ENCODE measurements at places on chromosomes 6 and 20.

GRCh38 chr6:1986454-1987243, 258.8 kb downstream of the GMDS start:
- DNase-seq: no peak

GRCh38 chr20:60300374-60300773, 342.2 kb downstream of the CDH26 start:
- no peak for DNase-seq

DNA sequence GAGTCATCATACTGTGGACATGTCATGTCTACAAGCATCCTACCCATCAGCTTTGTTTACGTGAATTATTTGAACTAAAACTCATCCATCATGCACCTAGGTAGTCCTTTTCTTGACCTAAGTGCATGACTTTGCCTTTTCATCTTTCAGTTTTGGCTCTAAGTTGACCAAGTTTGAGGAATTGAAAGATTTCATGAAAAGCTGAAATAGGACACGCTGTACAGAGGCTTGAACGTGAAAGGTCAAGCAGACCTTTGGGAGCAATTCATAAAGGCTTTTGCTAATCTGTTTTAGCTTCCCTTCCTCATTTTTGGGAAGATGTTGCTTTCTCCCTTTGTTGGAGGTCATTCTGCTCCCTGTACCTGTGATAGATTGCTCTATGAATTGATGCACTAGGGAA, 55.1 kb upstream of the MLIP start:
- DNase-seq: no peak

GRCh38 chr6:97133067-97133466, 149.9 kb downstream of the MMS22L start:
- peak; percentile 9 for DNase-seq

DNA sequence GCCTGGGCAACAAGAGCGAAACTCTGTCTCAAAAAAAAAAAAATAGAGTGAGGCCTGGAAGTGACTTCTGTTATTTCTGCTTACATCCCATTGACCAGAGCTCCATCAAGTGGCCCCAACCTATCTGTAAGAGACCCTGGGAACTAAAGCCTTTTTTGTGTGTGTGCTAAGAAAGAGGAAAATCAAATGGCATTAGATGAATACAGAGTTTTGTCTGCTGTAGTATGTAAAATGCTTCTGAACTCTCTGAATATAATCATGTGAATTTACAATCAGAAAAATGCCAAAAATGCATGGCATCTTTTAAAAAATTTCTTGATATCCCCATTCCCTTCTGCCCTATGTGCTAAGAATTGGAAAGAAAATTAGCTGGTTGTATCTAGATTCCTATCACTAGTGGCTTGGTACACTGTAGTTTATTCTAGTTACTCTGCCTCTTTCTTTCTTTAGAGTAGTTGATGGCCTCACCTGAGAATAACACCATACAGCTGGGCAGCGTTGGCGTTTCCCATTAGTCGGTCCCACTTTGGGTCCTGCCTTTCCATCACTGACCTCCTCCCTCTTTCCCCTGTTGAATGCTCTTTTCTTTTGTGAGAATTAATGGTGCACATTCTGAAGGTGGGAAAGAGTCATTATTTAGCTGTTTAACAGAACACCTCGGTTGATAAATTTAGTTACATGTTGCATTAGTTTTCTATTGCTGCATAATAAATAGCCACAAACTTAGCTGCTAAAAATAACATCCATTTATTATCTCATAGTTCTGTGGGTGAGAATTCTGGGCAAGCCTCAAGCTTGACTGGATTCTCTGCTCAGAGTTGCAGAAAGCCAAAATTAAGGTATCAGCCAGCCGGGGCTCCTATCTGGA, 38.2 kb downstream of the SAMD5 start:
- DNase-seq: peak; percentile 1

DNA sequence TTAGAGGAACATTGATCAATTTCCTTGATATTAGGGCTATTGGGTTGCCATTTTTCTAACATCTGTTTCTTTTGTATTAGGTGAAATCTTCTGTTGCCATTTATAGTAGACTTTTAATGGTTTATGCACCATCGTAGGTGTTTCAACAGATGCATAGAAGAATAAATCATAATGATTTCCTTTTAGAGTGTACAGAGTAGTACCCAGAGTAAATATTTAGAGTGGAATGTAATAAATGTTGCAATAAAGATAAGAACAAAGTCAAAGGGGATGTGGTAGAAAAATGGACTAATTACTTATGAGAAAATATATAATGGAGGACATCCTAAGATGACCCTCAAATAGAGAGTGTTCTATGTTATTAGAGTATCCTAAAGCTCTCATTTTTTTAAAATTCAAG, 643.0 kb upstream of the CITED2 start:
- no peak for DNase-seq

- DNase-seq: no peak
Measured at GRCh38 chr6:65259982-65260381, 447.0 kb downstream of the EYS start.

GRCh38 chr6:127276331-127276730, 9.7 kb downstream of the RNF146 start:
- no peak for DNase-seq

- no peak for DNase-seq
Measured at GRCh38 chr6:15343490-15344191, 97.8 kb downstream of the JARID2 start.

GRCh38 chr6:151075527-151075926, 164.2 kb upstream of the AKAP12 start:
- peak; percentile 86 for DNase-seq

DNA sequence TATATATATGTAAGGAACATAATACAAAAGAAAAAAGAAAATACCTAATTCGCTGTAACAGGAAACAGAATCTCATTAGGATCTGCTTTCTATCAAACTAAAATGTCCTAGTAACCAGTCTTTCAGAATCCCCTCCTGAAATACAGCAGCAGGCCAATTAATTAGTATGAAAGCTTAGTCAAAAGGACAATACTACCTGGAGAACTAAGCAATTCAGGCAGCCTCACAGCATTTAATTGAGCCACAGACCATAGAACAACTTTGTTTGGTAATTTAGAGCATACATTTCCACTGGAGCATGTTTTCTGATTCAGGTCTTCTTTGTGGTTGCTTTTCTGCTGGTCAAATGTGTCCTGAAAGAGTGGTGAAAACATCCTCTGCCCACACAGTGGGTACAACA, 516.0 kb downstream of the LMBRD1 start:
- no peak for DNase-seq

GRCh38 chr6:13989496-13990144, 64.9 kb downstream of the RNF182 start:
- no peak for DNase-seq

DNA sequence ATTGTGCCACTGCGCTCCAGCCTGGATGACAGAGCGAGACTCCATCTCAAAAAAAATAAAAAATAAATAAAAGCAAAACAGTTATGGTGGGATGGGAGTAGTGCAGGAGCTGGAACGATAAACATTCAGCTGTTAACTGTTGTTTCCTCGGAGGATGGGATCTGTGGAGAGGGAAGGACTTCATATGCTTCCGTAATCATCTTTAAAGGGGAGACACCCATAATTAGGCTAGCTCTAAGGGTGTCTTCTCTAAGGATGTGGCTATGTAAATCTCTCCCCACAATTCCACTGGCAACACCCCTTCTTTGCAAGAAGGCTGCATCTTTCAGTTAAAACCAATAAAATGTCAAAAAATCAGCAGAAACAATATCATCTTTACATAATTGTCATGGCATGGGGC, 42.6 kb upstream of the MTHFD1L start:
- no peak for DNase-seq

DNA sequence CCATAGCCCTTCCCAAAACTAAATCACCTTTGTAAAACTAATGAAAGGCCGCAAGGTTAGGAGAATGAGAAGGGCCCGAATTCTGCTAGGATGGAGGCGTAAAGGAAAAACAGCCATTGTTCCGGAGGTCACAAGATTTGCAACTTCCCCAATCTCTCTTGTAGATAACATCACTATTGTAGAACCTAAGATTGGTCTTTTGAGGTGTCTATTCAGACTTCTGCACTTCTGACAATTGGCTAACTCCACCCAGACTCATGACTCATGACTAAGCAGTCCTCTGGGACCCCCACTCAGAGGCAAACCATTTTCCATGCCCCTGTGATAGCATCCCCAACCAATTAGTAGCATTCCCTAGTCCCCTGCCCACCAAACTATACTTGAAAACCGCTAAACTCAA, 210.5 kb upstream of the SHLD1 start:
- DNase-seq: peak; percentile 17

GRCh38 chr6:124793398-124793797, 168.8 kb upstream of the RNF217 start:
- DNase-seq: no peak

- peak; percentile 12 for DNase-seq
Measured at GRCh38 chr20:24185791-24186190, 197.2 kb upstream of the GGTLC1 start.

DNA sequence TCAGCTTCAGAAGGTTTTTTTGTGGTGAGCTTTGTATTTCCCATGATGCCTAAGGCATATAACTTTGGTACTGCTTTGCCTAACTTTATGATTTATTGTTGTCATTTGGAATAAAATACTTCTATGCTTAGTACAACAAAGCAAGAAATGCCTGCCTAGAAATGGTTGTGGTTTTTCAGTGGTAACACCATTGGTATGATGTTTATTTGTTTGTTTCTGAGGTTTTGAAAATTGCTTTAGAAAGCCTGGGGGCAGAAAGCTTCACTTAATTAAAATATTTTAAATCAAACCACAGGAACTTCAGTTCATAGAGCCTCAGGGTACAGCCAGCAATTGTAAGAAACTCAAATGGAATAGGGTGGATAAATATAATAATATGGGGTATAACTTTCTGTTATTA, 351.2 kb upstream of the MAP3K7 start:
- DNase-seq: peak; percentile 8

DNA sequence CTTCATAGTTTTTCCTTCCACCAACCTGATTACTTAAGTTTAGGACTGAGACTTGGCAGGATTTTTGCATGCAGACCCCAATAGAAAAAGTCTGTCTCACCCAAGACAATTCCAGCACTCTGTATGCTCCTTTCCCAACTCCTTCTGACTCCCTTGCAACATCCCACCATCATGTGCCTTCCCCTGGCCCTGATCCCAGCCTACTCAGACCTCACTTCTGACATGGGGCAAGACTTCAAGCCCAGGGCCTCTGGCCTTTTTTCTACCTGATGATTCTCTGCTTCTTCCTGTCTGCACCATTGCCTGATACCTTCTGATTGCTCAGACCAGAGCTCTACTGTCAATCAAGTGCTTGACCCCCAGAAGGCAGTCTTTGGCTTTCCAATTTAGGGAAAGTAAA, 96.6 kb downstream of the HAO1 start:
- DNase-seq: no peak

DNA sequence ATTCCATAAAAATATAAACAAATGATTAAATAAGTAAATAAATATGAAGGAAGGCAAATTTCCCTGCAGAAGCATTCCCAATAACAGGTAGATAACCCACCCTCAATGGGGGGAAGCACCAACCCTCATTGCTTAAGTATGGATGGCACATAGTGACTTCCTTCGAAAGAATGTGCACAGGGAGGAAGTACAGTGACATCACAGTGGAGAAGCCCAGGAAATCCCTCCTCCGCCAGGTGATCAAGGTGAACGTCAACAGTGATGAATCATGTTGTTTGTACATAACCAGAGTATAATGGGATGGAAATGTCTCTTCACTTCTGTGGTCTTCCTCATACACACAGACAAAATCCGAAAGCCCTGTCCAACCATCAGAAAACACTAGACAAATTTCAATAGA, 267.9 kb downstream of the THBS2 start:
- no peak for DNase-seq

GRCh38 chr6:135537741-135538301, 40.3 kb upstream of the AHI1 start:
- peak; percentile 86 for DNase-seq

GRCh38 chr6:42086046-42087035, 36.0 kb downstream of the TAF8 start:
- DNase-seq: no peak

- no peak for DNase-seq
Measured at GRCh38 chr6:18680842-18681241, 293.7 kb downstream of the RNF144B start.

DNA sequence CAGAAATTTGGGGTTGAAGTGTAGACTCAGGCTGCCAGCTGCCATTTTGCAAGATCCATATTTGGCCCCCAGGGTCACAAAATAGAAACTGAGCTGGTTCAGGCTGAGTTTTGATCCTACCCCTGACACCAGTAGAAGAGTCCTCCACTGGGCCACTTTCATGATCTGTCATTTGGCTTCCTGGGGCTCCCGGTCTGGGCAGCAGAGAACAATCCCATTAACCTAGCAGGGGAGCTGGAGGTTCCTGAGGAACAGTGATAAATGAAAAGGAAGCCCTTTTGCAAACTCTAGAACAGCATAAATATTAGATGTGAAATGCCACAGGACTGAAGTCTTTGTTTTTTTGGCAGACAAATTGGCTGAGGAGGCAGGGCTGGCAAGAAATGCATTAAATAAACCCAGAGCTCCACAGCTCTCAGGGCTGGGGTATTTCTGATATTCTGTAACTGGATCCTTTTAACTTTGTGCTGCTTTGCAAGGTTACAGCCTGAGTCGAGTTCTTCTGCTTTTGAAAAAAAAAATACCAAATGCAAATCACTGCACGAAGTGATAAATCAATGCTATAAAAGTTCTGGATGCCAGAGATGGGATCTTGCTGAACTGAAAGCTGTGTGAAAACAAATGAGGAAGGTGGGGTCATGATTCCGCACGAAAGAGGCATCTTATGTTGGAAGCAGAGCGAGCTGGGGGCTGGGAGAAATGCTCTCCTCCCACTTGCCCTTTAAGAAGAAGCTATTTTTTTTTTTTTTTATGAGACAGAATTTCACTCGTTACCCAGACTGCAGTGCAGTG, 64.4 kb downstream of the SULF2 start:
- DNase-seq: peak; percentile 51

- no peak for DNase-seq
Measured at GRCh38 chr6:28603891-28604290, 78.2 kb downstream of the GPX5 start.

- DNase-seq: no peak
Measured at GRCh38 chr6:45633272-45633908, 255.7 kb upstream of the SUPT3H start.

DNA sequence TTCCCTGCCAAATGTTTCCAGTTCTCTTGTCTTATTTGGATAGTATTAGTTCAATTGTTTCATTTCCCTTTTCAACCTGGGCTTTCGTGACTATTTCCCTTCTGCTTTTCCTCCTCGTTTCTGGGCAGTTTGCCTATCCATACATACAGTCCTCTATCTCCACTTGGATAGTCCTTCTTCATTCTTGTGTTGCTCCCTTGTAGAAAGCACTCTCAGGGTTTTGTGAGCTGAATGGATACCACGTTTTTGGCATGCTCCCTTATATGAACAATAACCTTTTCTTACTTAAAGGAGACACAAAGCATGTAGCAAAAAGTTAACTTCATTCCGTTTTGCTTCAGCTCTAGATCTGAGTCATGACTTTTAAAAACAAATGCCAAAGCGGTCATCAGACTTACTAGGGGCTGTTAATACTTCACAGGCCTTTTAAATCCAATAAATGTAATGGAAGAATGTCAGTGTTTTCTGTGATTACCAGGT, 16.6 kb downstream of the CRYBG1 start:
- DNase-seq: peak; percentile 27

- DNase-seq: no peak
Measured at GRCh38 chr20:49288784-49289696, 11.2 kb upstream of the ZNFX1 start.

GRCh38 chr6:138691595-138692057, 81.9 kb upstream of the CCDC28A start:
- DNase-seq: peak; percentile 86

- DNase-seq: no peak
Measured at GRCh38 chr6:104575536-104575935, 284.2 kb downstream of the HACE1 start.

GRCh38 chr6:149419696-149420404, 19.8 kb downstream of the SUMO4 start:
- no peak for DNase-seq
